CD4-positive, alpha-beta T cell treated with Interleukin-10 for 1 hour (primary cell): ENCODE measurements at places on chromosomes 4 and X.

- DNase-seq = no peak
Measured at GRCh38 chr4:15953625-15954024, 9.3 kb downstream of the FGFBP2 start.

DNA sequence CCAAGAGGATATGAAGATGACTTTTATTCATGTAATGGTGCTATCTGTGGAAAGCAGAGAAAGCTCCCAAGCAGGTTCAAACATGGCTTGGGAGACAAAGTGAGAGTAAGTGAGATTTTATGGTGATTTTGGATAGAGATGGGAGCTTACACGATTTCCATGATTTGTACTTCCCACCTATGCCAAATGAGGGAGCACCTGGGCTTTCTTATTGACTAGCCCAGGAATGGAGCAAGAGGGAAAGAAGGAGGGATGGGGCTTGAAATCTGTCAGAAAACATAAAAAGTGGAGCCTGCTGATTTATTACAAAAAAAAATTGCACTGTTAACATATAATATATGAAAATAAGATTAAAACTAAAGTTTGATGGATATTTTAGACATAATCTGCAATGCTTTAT, 703.5 kb upstream of the PABPC4L start:
- DNase-seq = no peak

DNA sequence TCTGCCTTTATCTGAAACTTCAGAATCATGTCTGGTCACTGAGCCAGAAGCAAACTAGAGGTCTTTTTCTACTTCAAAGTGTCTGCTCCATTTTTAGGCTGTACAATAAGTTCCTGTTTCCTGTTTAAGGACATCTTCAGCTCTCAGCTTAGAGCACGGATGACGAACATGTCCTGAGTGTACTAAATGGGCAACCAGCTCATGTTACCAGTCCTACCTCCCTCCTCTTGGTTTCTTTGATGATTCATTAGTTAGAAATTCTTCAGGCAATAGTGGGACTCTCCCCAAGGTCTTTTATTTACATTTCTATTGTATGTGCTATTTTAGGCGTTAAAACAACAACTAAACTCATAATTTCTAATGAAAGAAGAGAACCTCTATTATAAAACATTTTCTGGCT, 58.0 kb downstream of the ENPEP start:
- DNase-seq = no peak

GRCh38 chr4:10762561-10762960, 78.0 kb upstream of the CLNK start:
- DNase-seq = no peak

GRCh38 chr4:147794314-147794680, 62.4 kb downstream of the ARHGAP10 start:
- DNase-seq = no peak

DNA sequence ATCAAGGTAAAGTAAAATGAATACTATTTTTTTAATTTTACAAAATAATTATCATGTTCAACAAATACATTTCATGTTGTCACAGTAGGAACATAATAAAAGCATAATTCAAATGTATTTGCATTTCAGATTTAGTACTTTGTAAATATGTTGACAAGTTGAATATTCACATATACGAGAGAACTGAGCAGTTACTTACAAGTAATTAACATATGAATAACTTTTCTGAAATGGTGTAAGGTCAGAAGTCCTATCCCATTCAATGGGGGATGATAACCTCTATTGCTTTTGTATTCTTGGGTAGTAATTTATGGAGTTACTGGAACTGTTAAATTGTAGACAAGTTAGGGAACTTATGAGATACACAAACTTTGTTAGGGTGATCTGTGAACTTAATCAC, 191.1 kb downstream of the COX7B2 start:
- no peak for DNase-seq

DNA sequence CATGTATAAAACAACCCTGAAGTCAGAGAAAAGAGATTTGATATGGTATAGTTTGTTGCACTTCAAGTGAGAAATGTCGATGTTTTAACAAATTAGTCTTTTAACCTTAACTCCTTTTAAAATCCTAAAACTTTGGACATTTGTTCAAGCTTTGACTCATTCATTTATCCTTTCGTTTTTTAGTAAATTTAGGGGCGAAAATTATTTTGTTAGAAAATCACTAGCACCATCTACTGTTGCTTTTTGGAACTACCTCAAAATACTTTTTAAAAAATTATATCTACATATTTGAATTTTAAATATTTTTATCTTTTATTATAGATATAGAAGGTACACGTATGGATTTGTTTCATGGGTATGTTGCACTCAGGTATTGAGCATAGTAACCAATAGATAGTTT, 165.1 kb upstream of the POF1B start:
- no peak for DNase-seq

GRCh38 chrX:112669824-112670223, 9.9 kb downstream of the LHFPL1 start:
- no peak for DNase-seq

GRCh38 chrX:97639526-97639925, 755.8 kb downstream of the RPA4 start:
- no peak for DNase-seq

DNA sequence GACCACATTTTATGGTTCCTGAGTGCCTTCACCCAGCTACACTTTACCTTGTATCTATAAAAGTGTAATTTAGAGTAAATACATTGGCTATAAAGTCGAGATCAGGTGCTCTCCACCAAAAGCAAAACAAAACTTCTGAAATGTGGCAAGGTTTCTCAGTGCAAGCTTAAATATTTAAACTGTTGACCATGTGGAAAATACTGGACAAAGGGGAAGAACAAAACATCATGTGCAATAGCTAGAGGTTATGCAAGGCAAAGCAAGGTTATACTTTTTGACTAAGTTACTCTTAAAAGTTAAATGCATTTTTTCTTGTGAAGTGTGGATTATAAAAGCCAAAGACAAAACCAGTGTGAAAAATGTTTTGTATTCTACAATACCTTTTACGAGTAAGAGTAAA, 55.9 kb downstream of the UGT2A2 start:
- DNase-seq = no peak

- peak; percentile 60 for DNase-seq
Measured at GRCh38 chrX:48835524-48836329, at the start of gene PCSK1N. TSS of gene PCSK1N (minus strand) at chrX:48835610. CDS start at chrX:48835532, 78 bp downstream.

DNA sequence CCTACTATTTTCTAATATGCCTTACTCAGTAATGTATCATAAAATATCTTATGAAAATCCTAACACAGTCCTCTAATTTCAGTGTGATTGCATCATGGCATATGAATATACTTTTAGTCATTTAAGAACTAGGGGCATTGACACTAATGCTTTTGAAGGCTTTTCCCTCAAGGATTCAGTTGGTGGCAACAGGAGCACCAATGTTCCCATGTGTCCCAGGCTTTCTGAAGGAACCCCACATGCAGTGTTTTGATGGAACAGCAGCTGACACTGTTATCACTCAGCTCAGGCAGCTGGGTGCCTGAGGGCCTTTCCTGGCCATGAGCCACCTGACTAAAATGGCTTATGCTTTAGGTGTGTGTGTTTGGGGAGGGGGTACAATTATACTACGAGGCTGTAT, 348.3 kb downstream of the ARHGAP24 start:
- DNase-seq = no peak

DNA sequence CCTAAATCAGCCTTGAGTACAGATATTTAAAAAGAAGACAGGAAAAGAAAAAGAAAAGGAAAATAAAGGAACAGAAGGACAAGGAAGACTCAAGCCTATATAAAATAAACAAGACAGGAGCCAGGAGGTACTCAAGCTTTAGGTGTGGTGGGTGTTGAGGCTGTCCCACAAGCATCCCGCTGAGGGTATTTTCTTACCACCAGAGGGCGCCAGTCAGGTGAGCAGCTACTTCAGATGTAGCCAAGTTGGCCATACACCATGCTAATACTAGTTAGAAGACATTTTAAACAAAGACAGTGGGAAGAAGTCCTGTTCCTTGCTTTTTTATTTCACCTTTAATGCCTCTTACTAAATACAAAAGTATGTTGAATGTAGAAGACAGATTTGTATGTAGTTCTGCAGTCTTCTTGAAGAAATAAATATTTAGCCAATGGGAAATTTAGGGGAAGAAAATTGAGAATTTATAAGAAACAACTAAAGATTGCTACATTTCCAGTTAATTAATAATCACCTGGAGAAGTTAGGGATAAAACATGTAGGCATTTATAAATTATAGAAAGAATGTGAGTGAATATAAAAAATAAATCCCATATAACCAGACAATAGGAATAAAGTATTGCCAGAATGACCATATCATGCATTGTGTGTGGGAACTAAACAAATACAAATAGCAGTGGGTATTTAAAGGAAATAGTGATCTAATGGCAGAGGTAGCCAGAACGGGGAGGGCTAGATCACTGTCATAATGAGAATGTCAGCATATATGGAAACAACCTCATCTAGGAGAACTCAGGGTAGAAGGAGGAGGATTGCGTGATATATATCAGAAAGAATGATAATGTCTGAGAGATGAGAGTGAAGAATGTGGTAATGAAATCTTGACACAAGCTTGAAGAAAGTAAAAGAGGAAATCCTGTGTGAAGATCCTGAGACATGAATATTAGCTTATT, 71.0 kb downstream of the MTHFD2L start:
- DNase-seq = peak; percentile 75

DNA sequence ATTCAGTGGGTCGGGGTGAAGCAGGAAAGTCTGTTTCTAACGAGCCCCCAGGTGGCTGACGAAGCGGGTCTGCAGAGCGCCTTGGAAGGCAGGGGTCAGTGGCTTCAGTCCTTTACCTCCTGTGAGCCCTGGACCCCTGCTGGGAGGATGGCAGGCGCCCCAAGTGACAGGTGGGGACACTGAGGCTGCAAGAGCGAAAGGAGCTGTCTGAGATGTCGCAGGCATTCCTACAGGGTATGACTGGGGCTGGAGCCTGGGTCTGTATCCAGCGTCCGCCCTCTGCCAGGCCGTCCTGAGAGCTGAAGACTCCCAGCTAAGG, 103.1 kb downstream of the PSAPL1 start:
- DNase-seq = no peak

DNA sequence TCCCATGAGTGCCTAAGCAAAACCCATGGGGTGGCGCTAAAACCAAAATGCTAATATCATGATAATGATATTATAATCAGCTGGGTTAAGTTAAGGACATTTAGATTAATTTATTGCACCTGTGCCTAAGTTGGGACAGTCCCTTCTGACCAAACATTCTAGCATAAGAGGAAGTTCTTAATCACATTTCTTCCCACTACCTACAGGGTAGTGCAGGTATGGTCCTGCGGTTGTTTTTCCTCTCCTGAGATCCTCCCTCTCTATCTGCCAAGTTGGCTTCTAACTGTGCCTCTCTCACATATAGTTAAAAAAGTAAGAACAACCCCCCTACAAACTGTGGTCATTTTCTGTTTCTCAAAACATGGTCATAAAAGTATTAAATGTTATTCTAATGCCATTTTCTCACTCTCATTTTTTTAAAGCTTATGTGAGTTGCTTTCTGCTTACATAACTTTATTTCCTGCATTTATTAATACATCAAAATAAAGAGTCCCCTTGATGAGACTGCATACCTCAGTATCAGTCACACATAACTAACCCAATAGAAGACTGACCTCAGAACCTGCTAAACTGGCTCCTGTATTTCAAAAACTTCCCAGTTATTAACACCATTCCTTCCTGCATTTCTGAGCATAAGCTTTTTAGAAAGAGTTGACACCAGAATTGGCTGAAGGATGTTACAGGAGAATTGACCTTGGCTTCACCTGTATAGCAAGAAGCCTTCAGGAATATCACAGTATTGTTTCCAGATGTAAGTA, 1332.5 kb downstream of the FSTL5 start:
- no peak for DNase-seq

GRCh38 chr4:167196344-167197012, 37.8 kb downstream of the SPOCK3 start:
- no peak for DNase-seq

GRCh38 chr4:187294861-187295260, 571.2 kb upstream of the FAT1 start:
- no peak for DNase-seq

- no peak for DNase-seq
Measured at GRCh38 chrX:156001001-156001666, 3.6 kb downstream of the IL9R start.

DNA sequence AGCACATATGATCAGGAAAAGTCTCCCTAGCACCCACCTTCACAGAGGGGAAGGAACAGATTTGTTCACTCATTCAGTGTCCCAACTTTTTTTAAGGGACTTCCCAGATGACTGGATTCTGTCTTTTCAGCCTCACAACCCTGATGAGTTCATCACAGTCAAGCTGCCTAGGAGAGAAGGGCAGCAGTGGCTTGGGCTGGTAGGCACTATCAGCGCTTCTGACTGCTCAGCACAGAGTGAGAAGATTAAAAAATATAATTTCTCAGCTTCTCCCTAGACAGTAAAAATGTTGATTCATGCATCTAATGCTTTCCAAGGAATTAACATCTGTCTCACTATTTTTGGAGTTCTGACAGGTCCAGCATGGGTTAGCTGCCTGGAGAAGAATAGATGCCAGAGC, 328.2 kb downstream of the DTHD1 start:
- no peak for DNase-seq

DNA sequence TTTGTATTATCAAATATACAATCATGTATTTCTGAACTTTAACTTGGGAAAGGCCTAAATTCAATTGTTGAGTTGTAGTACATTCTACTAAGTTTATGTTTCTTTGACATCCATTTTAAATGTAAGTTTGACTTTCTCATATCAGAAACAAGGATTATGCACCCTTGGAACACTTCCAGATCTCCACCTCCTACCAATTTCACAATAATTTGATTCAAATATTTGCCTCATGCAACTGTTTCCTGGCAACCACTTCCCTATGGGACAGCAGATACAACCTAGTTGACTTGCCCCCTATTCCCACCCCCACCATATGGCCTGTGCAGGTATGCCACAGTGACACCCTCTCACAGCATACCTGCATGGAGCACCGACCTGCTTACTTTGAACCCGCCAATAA, 506.4 kb upstream of the PABPC4L start:
- no peak for DNase-seq

- no peak for DNase-seq
Measured at GRCh38 chrX:69231903-69232302, 66.7 kb upstream of the PJA1 start.

DNA sequence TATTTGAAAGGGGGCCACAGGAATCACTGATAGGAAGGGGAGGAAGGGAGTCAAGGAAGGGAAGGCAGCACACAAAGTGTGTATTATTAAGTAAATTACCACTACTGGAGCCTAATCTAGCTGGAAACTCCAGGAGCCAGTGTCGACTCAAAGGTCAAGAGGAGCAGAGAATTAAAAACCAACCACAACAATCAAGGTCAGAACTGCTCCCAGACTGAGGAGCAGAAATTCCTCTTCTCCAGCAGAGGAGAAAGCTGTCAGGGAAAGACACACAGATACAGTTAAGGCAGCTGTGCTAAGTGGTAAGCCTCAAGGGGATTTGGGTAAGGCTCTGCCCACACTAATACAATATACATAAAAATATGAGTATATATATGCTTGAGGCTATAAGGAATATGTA, 87.5 kb upstream of the PTPN13 start:
- no peak for DNase-seq

GRCh38 chr4:7649741-7650531, 215.2 kb upstream of the PSAPL1 start:
- peak; percentile 60 for DNase-seq

GRCh38 chr4:38764277-38764676, 18.5 kb downstream of the TLR10 start:
- no peak for DNase-seq

- DNase-seq = peak; percentile 56
Measured at GRCh38 chrX:139932073-139932900, 566 bp downstream of the ATP11C start.
